ENCODE measurements at places on chromosomes 16 and 17.

- no peak for DNase-seq
Measured at GRCh38 chr16:73504591-73505575, 457.0 kb upstream of the ZFHX3 start.

DNA sequence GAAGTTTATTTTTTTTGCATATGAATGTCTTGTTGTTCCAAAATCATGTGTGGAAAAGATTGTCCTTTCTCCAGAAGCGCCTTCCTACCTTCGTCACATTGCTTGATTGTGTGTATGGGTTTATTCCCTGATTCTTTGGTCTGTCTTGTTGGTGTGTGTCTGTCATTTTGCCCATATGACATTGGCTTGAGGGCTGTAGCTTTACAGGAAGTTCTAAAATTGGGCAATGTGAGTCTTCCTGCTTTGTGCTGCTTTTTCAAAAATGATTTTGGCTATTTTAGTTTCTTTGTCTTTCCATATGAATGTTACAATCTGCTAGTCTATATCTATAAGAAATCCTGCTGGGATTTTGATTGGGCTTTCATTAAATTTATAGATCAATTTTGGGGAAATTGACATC lies 217.2 kb downstream of the SNX29 start:
- DNase-seq, result no peak

- no peak for DNase-seq
Measured at GRCh38 chr16:82105107-82105506, 64.9 kb downstream of the MPHOSPH6 start.

DNA sequence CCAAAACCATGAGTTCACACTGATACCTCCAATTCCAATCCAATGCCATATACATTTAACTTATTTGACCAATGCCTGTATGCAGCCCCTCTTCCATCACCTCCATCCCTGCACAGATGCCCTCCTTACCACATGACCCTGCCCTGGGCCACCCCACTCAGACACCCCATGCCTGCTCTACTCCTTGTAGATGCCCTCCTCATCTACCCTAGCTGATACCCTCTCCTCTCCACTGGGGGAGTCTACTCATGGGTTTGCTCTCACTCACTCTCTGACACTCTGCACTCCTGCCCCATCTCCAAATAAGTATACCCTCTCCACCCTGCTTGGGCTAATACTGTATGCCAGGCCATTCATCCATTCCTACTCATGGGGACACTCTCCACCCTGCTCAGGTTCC lies 16.0 kb upstream of the CMTM4 start:
- DNase-seq, result no peak

- DNase-seq, result no peak
Measured at GRCh38 chr17:32515677-32516383, 29.0 kb downstream of the CDK5R1 start.

- no peak for DNase-seq
Measured at GRCh38 chr17:6496116-6496481, 51.8 kb downstream of the PIMREG start.

DNA sequence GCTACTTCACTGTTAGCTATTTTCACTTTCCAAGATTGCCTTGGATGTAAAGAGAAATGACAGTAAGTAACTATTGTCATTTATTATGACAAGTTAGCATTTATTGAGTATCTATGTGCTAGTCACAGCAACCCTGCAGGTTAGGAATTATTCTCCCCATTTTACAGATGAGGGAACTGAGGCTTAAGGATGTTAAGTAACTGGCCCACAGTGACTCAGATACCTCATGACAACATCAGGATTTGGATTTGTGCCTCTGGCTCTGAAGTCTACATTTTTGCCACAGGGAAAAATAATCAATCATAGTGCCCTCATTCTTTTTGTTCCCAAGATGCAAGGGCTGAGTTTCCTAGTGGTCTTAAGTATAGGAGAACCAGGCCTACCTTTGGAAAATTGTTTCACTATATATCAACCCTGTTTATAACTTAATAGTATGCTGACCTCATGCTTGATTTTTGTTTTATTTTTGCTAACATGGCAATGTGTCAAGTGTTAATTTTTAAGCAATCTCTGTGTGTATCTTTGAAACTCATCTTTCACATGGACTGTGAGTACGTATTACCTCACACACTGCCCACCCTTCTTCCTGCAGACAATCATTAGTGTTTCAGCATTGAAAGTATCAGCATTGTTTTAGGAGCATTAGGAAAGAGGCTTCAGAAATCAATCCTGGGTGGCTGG lies 105.0 kb downstream of the TANGO6 start:
- no peak for DNase-seq

- DNase-seq, result no peak
Measured at GRCh38 chr16:67458121-67458641, 22.8 kb downstream of the ATP6V0D1 start.

DNA sequence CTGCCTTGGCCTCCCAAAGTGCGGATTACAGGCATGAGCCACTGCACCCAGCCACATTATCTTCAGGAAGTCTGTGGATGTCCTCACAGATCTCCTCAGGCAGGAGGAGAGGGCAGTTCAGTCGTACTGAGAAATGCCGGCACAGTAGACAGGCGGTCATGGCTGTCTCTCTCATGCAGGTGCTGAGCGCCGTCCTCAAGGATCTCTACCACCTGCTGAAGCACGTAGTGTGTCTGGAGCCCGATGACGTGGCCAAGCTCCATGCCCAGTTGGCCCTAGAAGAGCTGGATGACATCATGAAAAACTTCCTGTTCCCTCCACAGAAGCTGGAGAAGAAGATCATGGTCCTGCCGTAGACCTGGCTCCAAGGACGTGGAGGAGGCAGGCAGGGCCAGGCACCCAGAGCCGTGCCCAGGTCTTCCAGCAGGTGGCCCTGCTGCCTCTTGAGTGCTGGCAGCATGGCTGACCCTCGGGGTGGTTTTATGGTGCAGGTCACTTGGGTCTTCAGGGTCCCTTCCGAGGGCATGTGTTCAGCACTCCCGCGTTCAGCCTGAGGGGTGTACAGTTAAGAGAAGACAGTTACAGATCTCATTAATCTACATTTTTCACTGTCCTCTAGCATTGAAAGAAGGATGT lies 22.0 kb upstream of the HAS3 start:
- DNase-seq, result no peak

DNA sequence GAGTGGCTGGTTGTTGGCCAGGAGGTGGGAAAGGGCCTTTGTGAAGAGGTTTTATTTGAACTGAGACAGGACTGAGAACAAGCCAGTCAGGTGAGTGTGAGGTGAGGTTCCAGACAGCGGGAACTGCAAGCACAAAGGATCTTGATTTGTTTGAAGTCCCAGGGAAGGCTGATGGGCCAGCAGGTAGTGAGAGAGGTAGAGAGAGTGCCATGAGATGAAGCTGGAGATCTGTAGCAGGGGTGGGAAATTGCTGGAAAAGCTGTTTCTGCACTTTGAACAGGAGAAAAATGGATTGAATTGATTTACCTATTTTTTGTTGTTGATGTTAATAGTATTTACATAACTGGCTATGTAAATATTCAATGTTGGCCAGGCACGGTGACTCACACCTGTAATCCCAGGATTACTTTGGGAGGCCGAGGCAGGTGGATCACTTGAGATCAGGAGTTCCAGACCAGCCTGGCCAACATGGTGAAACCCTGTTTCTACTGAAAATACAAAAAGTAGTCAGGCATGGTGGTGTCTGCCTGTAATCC lies 7.7 kb upstream of the DCTPP1 start:
- DNase-seq, result no peak

DNA sequence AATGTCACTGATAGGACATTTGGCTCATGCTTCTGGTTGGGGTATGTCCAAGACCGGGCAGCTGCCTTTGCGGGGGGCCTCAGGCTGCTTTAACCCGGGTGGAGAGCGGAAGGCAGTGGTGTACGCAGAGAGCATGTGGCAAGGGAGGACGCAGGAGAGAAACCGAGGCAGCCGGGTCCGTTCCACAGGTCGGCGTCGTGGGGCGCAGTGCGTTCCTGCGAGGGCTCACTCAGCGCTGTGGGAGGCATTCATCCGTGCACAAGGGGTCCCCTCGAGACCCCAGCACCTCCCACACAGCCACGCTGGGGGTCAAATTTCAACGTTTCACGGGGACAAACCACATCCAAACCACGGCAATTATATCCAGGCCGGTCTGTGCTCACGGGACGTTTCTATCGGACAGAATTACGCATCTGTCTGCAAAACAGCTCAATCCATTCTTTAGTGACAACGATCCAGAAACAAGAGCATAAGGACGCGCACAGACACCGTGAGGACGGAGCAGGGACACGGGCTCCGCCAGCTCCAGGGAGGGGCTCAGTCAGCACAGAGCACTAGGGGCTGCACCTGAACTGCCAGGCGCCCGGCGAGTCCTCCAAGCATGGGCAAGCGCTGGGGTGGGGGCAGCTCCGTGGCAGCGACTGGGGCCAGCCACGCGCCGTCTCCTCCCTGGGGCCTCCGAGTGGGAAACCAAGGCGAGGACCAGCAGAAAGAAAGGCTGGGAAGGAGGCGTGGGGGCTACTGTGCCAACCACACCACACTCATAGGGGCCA lies 108.4 kb upstream of the METRNL start:
- no peak for DNase-seq

- no peak for DNase-seq
Measured at GRCh38 chr16:87586201-87586782, 16.0 kb upstream of the JPH3 start.

GRCh38 chr17:73430165-73430680 lies 118.4 kb upstream of the CDC42EP4 start:
- DNase-seq, result no peak

DNA sequence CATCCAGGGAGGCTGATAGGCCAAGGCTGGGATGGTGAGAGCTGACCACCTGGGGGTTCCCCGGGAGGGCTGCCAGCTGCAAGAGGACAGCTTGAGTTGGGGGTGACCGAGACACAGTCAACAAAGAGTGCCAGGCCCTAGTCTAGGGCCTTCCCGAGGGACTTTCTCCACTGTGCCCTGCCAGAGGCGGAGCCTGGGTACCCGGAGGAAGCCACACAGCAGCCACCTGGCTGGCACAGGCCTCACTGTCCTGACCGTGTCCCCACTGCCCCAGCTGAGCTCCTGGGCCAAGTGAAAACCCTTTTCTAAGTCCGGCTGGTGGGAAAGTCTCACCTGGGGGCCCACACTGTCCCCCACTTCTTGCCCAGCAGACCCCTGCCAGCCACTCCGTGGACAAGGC lies 71.9 kb upstream of the GSE1 start:
- DNase-seq, result no peak
